PC-3 (cell line): ENCODE measurements at places on chromosomes 5 and 9. TPM values are rescaled to one million over a fixed set of nuclear protein-coding genes. Genes with fewer than 3 reads are reported as not detected.

CD14 gene
- not detected in 2 replicates for total RNA-seq

PCDHB3 gene
- total RNA-seq: 0.36 and 0.58 TPM in 2 replicates

CDH18 gene
- 0.15 TPM in 1 of 2 replicates, not detected in the other for total RNA-seq

DNA sequence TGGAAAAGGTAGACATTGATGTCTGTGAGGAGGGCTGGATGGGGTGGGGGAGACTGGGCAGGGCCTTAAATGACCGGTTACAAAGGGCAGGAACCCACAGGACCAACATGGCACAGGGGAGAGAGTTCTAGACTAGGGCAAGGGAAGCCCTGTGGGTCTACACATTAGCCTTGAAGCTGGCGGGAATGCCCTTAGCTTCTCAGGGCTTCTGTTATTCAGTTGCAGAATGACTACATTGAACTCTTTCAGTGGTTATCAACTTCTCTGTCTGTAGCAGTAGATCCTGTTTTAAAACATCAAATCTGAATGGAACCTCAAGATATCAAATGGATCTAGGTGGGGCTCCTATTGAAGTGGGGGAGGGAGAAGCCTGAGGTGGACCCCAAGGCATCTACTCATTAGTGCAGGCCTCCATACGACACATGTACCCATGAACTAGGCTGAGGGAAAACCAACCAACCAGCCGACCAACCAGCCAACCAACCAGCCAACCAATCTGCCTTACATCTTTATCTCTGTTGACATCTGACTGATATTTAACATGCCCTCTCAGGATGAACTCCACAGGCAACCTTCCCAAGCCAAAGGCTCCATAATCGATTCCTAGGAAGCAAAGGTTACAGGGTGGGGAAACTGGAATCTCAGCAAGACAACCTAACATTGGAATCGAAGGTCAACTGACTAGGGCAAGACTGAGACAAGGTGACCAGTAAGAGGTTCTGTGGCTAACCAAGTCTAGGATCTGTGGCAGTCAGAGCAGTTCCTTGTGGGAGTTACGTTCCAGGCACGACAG is 48.3 kb downstream of the DAP start:
- peaks cover 23% of the 10 kb centered on the region for H3K4me1 ChIP-seq
- no peaks in the 10 kb centered on the region for H3K27me3 ChIP-seq
- DNase-seq: no peak
- peaks cover 90% of the 10 kb centered on the region for H3K36me3 ChIP-seq

DNA sequence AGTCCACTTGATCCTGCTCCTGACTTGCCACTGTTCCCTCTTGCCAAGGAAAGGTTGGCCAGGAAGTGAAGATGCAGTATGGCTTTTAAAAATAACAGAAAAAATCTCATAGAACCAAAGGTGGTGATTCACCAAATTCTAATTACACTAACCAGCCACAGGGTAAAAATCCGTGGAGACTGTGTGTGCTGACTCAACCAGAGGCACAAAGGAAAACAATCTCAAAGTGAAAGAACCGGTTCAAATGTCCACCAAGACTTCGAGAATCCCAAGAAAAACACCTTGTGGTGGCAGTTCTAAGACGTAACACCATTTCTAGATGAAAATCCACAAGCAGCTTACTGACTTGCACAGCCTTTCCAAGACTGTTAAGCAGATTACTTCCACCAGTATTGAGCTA is 279.1 kb downstream of the TLE1 start:
- peak overlapping the region; percentile 26; the same call in 1 of the 2 replicates for H3K4me3 ChIP-seq
- H3K36me3 ChIP-seq: no peaks in the 10 kb centered on the region
- peak overlapping the region; percentile 82 for H3K27ac ChIP-seq
- peak; percentile 90 for DNase-seq
- H3K4me1 ChIP-seq: peaks cover 52% of the 10 kb centered on the region

DNA sequence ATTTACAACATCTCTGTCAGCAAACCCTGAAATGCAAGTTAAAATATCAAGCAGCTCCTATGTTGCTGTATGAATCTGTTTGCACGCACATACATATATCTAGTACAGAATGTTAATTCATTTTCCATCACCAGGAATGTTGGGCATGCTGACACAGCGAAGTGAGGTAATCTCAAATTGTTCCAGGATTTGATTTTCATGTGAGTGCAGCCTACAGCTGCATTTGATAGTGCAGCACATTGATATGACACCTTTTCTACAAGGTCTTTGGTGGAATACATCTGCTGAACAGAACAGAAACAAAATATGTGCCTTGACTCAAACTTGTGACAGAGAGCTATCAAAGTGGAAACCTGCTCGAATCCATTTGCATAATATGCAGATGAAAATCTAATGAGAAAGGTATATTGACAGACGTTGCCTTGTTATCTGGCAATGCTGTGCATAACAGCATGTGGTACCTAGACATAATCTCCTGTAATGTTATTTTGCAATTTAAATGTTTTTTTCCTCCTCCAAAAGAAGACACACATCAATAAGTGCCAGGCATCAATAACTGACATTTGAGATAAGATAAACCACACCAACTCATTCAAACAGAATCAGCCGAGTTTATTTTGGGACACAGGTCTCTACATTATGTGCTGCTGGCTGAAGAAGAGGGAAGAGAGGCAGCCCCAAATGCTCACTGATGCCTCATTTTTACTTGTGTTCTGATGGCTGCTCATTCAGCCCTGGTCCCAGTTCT is 512.2 kb downstream of the ZNF608 start:
- H3K4me3 ChIP-seq: no peak overlapping the region
- H3K36me3 ChIP-seq: no peaks in the 10 kb centered on the region
- H3K4me1 ChIP-seq: no peaks in the 10 kb centered on the region
- no peak for DNase-seq
- no peak overlapping the region for H3K27ac ChIP-seq

DNA sequence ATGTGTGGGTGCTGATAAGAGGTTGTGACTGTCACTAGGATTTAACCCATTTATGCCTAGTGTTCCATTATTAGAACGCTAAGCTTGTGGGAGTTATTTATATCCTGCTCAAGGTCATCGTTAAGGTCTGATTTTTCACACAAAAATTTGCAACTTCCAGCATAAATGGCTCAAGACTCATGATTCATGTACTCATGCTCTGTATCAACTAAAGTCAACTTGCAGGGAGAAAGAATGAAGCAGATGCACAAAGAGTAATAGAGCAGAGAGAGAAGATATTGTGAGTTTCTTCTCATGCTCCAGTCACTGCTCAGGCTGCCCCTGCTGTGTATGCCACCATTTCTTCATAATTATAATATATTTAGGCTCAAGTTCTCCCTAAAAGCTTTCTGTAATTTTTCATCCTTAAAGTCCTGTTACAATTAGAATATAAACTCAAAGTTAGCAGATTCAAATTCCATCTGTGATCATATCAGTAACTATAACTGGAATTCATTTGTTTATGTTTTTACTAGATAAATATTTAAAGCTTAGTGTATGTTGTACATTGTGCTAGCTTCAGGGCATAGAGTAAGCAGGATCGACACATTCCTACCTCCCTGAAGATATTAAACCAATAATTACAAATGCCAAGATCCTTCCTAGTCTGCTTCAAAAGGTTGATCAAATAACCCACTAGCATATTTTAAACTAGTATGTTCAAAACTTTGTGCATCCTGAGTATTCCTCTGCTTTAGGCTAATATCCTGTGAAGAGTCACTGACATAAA is 136.7 kb downstream of the NUDT12 start:
- H3K36me3 ChIP-seq: no peaks in the 10 kb centered on the region
- H3K4me3 ChIP-seq: no peak overlapping the region
- peaks cover 8% of the 10 kb centered on the region; the same call in 1 of the 2 replicates for H3K4me1 ChIP-seq
- H3K27me3 ChIP-seq: no peaks in the 10 kb centered on the region

- DNase-seq: no peak
- no peaks in the 10 kb centered on the region for H3K27me3 ChIP-seq
- H3K4me1 ChIP-seq: no peaks in the 10 kb centered on the region
- no peaks in the 10 kb centered on the region for H3K36me3 ChIP-seq
- no peak overlapping the region for H3K4me3 ChIP-seq
These were observed 49.5 kb downstream of the DAB2IP start for GRCh38 chr9:121700832-121701419.

- H3K27ac ChIP-seq: no peak overlapping the region
- H3K27me3 ChIP-seq: no peaks in the 10 kb centered on the region
- no peaks in the 10 kb centered on the region for H3K4me1 ChIP-seq
- H3K4me3 ChIP-seq: no peak overlapping the region
- DNase-seq: no peak
- peaks cover 6% of the 10 kb centered on the region; the same call in 1 of the 2 replicates for H3K36me3 ChIP-seq
These were observed 16.0 kb downstream of the HSD17B4 start for GRCh38 chr5:119468286-119468685.

DNA sequence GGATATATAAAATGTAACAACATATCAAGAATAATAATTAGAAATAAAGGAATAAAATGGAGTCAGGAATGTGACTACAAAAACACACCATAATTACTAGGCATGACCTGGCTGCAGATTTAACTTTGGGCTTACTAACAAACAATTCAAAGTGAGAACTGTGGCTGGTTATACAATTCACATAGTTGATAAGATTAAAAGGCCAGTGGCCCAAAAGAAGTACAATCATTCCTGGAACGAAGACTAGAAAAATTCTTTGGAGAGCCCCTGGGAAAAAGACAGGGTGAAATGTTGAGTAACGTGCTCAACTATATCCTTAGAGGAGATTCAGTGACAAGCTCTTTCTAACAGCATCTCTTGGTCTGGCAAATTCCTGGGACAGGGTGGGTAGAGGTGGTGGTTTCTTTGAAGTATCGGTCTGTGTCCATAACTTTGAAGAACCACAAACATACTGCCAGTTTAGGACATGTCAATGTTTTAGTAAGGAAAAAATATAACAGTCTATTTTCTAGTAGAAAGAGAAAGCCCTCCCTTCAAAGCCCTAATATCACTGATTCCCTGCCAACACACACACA is 75.0 kb upstream of the IL6ST start:
- H3K4me1 ChIP-seq: no peaks in the 10 kb centered on the region; the same call in 1 of the 2 replicates
- H3K27me3 ChIP-seq: no peaks in the 10 kb centered on the region
- H3K27ac ChIP-seq: no peak overlapping the region
- no peak overlapping the region for H3K4me3 ChIP-seq

DNA sequence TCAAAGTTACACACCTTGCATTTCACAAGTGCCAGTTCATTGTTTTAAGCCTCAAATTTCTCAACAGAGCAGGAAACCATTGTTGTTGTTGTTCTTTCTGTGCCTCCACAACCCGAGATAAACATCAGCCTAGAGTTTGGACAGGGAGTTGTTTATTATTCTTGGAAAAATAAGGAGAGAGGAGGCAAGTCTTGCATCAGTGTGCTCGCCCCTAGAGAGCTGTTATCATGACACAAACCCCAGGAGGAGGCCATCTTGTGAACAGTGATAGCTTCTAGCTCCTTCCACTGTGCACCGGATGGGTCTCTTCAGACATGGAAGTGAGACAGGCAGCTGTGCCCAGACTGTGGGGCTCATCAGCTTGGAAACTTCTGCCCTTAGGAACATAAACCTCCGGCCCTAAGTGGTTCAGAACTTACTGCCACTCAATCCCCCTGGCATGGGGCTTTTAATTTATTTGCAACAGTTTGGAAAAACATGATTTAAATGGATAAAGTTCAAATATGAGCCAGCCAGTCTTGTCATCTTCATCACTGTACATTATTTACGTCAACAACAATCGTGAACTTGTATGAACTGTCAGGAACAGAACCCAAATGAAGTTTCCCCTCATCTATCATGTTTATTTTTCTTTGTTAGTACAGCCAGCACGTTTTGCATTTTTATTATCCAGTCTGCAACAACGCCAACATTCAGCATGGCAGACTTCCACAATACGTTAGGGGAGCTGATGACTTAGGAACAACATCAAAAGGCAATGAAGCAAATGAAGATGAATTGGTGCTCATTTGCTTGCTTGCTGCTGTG is 181.7 kb upstream of the S1PR3 start:
- no peak overlapping the region for H3K27ac ChIP-seq
- H3K36me3 ChIP-seq: no peaks in the 10 kb centered on the region
- no peaks in the 10 kb centered on the region for H3K27me3 ChIP-seq
- DNase-seq: no peak
- no peaks in the 10 kb centered on the region; the same call in 1 of the 2 replicates for H3K4me1 ChIP-seq
- H3K4me3 ChIP-seq: no peak overlapping the region
